ENCODE measurements at places on chromosomes 5 and 9.

- peak; percentile 3 for DNase-seq
These were observed 480.6 kb upstream of the DAB2 start for GRCh38 chr5:39905356-39905755.

- peak; percentile 79 for DNase-seq
These were observed 36.7 kb upstream of the CTNNA1 start for GRCh38 chr5:138716456-138716924.

- no peak for DNase-seq
These were observed 155.2 kb upstream of the ISL1 start for GRCh38 chr5:51227963-51228470.

DNA sequence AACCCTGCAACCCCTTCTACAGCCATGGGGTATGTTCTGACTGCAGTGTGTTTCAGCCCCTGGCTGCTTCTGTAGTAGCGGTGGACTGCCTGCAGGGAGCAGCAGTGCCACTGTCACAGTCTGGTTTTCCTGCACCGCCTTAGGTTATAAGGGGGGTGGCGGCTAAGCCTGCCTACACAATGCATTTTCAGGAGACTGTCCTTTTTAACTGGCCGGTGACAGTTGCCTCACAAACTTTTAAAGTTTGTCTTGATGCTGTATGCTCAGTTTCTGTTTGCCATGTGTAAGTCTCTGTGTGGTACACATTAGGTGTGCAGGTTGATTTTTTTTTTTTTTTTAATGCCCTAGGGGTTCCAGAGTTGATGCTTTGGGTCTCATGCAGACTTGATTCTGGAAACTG is 53.0 kb downstream of the NUP214 start:
- DNase-seq: peak; percentile 85

GRCh38 chr5:132059696-132060500 is 557 bp upstream of the IL3 start:
- no peak for DNase-seq

- DNase-seq: no peak
These were observed 57.4 kb downstream of the PPIP5K2 start for GRCh38 chr5:103177543-103177942.
